ENCODE measurements at places on chromosomes 6 and 20.

DNA sequence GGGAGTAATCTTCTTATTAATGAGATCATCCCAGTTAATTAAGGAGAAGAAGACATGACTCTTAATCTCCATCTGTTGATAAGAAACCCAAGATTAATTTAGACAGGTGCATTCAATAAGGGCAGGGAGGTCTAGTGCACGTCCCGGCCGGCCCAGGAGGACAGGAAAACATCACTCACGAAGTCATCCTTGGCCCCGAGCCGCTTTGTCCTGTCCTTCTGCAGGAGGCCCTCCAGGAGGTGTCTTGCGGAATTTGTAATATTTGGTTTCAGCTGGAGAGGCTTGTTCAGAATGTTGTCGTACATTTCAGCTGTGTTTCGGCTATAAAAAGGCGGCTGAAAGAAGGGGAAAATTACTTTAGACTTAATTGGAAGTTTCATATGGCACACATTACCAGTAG, 118.4 kb upstream of the SLC2A12 start:
- DNase-seq = peak; percentile 68

DNA sequence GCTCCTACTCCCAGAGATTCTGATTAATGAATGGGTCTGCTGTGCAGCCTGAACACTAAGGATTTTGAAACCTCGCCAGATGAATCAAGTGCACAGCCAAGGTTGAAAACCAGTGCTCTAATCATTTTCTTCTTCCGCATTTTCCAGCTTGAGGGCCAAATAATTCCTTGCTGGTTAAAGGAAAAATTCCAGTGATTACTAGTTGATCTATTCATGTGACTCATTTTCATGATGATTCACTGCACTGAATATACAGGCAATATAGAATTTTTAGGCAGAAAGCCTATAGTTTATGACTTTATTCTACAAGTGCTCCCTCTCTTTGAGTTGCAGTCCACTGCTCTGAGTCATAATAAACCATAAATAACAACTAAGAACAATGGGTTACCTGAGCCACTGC, 80.6 kb upstream of the PROKR2 start:
- no peak for DNase-seq

- DNase-seq = no peak
These were observed 4.3 kb upstream of the BTN3A2 start for GRCh38 chr6:26360451-26361416.

DNA sequence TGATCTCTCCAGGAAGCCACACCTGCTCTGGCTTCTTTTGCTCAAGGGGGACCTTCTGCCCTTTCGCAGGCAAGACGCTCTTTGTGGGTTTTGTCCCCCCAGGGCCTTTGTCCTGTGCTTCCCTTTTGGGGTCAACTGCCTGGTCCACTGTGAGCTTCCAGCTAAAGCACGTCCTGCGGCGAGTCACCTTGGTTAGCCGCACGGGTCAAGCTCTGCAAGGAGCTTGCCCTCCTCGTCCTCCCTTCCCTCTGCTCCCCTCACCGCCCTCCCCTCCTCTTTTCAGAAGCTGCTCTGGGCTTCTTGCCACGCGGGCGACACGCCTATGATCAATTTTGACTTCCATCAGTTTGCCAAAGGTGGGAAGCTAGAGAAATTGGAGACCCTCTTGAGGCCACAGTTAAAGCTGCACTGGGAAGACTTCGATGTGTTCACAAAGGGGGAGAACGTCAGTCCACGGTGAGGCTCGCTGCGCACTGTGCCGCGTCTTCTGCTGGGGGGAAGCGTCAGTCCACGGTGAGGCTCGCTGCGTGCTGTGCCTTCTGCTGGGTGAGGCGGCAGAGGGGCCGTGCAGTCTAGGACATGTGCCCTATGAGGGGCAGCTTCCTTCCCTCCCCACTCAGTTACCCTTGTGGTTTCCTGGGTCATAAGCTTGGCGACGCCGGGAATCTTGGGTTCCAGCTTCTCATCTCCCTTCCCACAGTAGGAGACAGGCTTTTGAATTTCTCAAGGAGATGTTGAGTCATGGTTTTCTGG, 80.2 kb downstream of the SYNJ2 start:
- DNase-seq = no peak
